ENCODE measurements at places on chromosomes 2 and 18. TPM values are rescaled to one million over a fixed set of nuclear protein-coding genes. Genes with fewer than 3 reads are reported as not detected.

GRCh38 chr2:11744631-11745394 lies 1.6 kb upstream of the LPIN1 start:
- DNase-seq: no peak

GRCh38 chr2:184879671-184880070 lies 281.3 kb downstream of the ZNF804A start:
- DNase-seq: no peak

- DNase-seq: no peak
Measured at GRCh38 chr18:48348739-48349138, 60.4 kb downstream of the ZBTB7C start.

The CREG2 gene
- 0.65 TPM for total RNA-seq

DNA sequence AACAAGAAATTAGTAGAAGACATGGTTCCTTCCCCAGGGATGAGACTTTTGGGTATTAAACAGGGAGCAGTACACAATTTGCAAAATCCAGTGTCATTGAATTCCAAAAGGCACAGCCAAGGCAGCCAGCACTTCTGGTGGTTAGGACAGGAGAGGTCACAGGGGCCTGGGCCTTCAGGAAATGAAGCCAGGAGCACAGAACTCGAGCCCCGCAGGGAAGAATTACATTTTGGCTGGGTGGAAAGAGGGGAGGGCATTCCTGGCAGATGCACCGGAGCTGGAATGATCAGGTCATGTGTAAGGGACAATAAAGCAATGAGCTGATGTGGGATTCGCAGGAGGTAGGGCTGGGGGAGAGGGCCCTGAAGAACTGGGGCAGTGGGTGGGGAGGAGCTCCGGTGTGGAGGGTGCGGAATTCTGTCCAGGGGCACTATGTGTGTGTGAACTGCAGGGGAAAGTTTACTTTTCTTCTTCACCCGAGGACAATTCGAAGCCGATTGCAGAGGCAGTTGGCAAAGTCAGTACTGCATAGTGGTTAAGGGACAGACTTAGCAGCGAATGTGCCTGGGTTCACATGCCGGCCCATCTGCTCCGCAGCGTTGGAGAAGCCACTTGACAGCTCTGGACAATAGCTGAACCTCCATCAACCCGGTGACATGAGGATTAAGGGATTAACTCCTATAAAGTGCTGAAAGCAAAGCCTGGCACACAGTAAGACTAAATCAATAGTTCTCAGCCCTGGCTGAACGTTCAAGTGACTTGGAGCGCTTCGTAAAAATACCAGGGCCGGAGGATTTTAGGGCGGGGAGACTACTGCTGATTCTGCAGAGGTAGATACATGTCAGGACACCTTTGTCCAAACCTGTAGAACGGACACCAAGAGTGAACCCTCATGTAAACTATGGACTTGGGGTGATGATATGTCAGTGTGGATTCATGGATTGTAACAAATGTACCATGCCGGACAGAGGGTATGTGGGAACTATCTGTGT lies 36.4 kb downstream of the ALPK2 start:
- DNase-seq: no peak

DNA sequence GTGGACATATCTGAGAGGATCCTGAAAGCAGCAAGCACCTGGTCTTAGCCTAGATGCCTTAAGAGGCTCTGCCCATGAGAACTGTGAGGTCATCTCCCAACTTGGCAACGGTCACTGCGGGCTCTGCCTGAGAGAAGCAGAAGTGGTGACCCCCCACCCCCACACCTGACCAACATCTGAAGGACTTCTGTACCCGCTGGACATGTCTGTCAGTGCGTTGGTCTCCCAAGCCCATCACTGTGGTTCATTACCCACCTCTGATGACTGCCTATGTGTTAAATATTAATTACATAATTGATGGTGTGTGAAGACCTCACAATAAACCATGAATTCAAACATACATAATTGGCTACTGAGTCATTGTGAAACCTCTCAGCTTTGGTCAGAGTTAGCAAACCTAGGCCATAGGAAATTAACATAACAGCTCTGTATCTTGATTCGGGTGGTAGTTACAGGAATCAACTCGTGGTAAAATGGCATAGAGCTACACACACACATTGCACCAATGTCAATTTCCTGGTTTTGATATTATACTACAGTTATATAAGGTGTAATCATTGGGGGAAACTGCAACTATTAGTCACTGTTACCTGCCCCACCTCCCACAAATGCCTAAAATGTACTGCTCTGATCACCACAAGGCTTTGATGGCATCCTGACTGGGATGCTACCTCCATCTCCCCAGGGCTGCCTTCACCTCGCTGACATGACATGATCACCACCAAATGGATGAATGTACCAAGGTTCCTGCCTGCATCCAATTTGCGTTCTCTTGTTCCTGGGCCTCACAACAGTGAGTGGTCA lies 4.3 kb upstream of the GALNT1 start:
- DNase-seq: no peak

- DNase-seq: no peak
Measured at GRCh38 chr2:212005085-212005671, 533.4 kb downstream of the ERBB4 start.

- DNase-seq: no peak
Measured at GRCh38 chr2:193690572-193690971, 1495.8 kb upstream of the TMEFF2 start.

The SEPTIN10 gene
- 68.8 TPM for total RNA-seq
